ENCODE measurements at places on chromosomes 3 and 15. TPM values are rescaled to one million over a fixed set of nuclear protein-coding genes. Genes with fewer than 3 reads are reported as not detected.
A peak's percentile ranks its signal among the peaks of the same experiment; 100 is the strongest.

- DNase-seq: no peak
Observed at GRCh38 chr3:163919154-163919553, 1159.1 kb downstream of the SI start.

- no peak for DNase-seq
Observed at GRCh38 chr3:142259359-142259758, 34.0 kb upstream of the GK5 start.

PLD1 gene
- total RNA-seq: 49.0 TPM

ICE2 gene
- total RNA-seq: 31.2 TPM

- no peak for DNase-seq
Observed at GRCh38 chr3:14467814-14468620, 65.6 kb downstream of the SLC6A6 start.

NSMCE3 gene
- 7.1 TPM for total RNA-seq

DNA sequence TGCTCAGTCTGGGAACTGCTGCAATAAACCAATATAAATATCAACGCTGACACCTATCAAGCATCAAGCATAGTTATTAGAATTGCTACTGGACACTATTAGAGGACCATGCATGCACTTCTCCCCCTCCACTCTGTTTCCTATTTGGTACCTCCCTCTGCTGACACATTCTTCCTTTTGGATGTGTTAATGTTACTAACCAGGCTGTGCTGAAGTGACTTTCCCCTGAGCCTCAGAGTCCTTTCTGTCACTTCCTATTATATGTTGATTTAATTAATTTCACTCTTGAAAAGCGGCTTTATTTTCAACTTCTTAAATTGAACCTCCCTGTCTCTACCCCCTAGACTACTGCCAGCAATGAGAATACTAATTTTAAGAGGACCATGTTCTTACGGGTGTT is 379.1 kb downstream of the MCTP2 start:
- DNase-seq: no peak

DNA sequence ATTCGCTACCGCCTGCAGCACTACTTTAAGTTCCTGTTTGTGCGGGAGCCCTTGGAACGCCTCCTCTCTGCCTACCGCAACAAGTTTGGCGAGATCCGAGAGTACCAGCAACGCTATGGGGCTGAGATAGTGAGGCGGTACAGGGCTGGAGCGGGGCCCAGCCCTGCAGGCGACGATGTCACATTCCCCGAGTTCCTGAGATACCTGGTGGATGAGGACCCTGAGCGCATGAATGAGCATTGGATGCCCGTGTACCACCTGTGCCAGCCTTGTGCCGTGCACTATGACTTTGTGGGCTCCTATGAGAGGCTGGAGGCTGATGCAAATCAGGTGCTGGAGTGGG is 995 bp downstream of the CHST14 start:
- no peak for DNase-seq

DNA sequence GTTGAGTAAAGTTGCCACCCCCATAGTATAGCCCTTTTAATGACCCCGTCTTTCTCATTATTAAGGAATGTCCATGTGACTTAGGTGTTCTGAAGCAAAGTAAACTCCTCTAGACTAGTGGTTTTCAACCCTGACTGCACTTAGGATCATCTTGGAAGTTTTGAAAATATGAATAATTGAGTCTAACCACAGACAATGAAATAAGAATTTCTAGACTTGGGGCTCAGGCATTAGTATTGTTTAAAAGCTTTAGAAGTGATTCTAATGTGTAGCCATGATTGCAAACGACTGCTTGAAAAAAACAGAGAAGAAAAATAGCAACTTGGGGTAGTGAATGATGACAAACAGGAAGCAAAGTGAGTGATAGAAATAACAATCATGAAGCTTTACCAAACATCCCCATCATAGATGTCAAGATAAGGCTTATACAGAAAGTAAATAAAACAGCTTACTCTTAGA is 35.0 kb downstream of the ALCAM start:
- DNase-seq: no peak

GRCh38 chr3:35565048-35565447 is 74.3 kb upstream of the ARPP21 start:
- no peak for DNase-seq

- no peak for DNase-seq
Observed at GRCh38 chr3:101146946-101147345, 153.7 kb upstream of the ABI3BP start.

DNA sequence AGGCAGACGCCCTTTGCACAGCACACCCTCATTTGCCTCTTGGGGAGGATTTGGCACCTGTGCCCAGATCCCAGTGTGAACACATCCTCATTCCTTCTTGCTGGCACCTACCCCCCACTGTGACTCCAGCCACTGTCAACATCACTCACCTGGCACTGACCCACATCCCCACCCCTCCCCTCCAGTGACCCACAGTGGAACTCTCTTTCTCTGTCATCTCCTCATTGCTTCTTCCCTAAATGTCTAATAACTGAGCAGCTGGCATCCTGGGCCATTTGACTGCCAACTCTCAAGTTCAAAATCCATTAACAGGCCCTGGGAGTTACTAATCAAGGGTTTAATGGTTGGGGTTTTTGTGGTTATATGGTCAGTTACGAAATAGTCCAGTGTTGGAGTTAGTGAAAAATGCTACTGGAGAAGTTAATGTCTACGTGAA is 14.4 kb downstream of the SNAPC5 start:
- no peak for DNase-seq

DNA sequence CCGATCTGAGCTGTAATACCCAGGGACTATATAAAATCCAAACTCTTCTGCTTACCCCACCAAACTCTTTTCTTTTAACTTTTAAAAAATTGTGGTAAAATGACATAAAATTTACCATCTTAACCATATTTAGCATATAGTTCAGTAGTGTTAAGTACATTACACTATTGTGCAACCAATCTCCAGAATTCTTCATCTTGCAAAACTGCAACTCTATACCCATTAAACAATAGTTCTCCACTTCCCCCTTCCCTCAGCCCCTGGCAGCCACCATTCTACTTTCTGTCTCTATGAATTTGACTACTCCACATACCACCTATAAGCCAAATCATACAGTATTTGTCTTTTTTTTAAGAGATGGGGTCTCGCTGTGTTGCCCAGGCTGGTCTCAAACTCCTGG is 38.7 kb downstream of the SENP8 start:
- DNase-seq: no peak

DNA sequence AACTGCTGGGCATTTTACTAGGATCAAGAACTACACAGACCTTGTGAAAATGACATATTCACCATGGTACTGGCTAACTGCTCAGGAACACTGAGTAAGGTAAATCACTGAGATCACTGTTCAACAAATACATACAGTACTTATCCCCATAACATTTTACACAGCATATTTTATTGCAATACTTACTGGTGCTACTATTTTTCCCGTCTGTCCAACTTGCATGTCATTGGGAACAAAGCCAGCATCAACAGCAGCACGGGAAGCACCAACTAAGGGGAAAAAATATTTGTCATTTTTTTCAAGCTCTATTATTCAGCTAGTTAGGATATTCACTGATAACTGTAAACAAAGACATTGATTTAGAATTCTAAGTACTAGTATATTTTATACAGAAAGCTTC is 37.0 kb downstream of the ETFA start:
- DNase-seq: no peak

THBS1 gene
- 85.7 TPM for total RNA-seq

MEF2A gene
- 70.1 TPM for total RNA-seq

DNA sequence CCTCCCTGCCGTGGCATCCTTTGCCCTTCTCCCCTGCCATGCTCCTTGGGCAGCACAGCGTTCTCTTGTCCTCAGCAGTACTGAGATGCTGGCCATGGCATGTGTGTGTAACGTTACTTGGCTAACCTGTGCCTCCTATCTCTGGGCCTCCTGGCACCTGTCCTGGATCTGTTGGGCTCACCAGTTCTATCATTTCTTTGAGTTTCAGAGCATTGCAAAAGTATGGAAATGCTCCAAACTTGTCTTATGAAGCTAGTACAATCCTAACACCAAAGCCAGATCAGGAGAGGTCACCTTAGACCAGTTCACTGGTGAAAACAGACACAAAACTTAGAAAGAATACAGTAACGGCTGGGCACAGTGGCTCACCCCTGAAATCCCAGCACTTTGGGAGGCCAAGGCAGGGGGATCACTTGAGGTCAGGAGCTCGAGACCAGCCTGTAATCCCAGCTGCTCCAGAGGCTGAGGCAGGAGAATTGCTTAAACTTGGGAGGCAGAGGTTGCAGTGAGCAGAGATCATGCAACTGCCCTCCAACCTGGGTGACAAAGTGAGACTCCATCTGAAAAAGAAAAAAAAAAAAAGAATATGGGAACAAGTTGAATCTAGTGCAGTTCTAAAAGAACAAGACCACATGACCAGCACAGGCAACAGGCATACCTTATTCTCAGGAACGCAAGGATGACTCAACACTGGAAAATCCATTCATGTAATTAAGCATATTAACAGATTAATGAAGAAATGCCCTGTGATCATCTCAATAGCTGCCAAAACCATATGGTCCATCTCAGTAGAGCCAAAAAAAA is 62.4 kb upstream of the TRPM1 start:
- no peak for DNase-seq

IRAK2 gene
- 13.6 TPM for total RNA-seq

DNA sequence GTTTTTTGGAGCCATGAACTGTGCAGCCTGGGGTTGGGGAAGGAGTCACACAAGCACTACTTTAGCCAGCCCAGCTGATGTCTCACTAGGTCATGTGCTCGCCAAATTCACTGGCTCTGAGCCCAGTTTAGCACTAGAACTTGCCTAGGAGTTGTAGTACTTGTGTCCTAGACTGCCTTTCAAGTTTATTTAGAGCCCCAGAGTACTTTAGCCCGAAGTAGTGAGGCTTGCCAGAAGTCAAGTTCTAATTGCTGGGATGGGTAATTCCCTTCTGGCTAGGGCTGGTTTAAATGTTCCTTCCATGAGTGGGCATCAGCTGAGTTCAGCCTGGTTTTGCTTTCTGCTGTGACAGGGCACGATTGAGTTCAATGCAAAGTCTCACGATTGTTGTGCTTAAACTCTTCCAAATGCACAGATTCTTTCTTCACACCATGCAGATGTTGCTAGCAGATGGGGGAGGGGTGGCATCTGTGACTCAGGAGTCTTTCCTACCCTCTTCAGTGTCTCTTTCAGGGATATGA is 228.2 kb upstream of the ZPLD1 start:
- peak; percentile 77 for DNase-seq

DNA sequence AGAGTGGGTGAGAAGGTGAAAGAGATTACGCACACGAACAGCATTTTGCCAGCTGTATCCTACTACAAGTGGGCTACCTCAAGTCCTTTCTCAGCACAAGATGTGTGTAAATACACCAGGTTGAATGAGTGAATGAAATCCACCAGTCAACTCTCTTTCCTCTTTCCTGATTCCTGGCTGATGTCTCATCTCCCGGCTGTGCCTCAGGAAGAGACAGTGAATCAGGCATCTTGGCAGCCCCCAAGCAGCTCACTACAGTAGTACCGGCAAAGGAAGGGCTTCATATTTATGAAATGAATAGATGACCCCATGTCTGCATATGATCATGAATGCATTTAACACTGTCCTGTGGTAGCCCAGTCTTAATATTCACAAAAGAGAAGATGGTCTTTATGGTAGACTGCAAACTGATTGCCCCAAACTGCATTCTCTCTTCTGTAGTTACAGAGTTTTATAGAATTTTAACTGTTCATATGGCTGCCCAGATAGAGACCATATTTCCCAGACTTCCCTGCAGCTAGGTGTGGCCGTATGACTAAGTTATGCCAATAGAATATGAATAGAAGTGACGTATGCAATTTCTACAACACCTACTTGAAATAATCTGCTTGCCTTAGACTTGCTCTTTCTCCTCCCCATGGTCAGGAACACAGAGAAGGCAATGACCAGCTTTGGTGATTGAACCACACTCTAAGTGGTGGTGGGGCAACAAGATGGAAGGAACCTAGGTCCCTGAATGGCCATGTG is 22.7 kb downstream of the MGLL start:
- no peak for DNase-seq

DNA sequence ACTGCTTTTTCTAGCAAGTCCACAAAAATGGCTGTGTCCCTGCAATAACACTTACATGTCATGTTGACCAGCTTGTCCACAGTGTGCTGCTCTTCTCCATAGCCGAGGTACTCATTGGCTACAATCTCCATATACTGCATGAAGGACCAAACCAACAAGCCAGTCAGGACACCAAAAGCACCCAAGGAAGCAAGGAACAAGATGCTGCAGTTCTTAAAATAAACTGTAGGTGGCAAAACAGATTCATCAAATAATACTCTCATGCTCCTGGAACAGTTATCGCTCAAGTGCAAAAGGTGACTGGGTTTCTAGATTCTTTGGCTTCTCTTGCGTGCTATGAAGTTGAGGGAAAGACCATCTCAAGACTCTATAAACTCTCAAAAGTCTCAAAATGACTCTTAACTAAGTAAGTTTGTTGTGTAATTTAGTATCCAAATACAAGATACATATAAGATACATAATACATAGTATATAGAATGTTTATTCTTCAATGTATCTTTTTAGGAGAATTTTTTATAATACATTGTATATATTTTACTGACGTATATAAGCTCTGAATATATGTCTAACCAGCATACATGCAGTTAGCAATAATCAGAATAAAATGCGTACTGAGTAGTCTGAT is 57.0 kb downstream of the NEK10 start:
- no peak for DNase-seq

GRCh38 chr15:40960151-40960885 is 7.0 kb downstream of the CHAC1 start:
- DNase-seq: no peak

DNA sequence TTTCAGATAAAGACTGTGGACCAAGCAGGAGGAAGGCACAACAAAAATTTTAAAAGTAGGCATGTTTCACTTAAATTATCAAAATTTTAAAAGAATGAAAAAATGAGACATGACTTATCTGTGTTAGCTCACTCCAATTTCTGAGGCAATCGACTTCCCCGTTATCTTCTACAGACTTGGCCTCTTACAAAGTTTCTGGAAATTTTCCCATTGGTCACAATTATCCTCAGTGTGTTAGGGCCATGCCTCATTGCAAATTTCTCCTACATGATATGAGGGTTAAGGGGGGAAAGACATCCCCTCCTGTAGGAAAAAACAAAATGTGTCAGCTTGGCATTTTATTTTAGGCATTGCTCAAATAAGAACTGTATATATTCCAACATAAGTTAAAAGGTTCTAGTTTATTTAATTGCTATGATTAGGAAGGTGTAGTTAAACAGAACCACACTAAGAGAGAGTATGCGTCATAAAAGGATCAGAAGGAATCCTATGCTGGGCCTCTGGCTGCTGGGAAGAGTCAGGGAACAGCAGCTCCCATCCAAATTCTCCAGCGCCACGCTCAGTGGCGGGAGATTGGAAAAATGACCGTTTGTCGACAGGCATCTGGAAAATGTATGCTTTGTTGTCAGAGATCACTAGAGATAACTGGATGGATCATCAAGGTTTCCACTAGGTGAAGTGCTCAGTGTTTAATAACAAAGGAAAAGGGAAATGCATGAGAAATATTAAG is 463.6 kb upstream of the NR2F2 start:
- no peak for DNase-seq

DNA sequence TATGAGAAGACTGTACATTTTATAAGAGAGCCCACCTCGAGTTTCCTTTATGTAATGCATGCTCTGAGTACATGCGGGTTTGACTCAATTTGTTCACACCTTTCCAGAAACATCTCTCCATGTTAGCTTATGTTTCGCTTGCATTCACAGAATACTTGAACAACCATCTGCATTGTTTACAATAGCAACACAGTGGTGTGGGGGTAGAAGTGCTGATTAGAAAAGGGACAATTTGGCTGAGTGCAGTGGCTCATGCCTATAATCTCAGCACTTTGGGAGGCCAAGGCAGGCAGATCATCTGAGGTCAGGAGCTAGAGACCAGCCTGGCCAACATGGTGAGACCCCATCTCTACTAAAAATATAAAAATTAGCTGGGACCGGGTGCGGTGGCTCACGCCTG is 60.9 kb downstream of the NCEH1 start:
- no peak for DNase-seq

- DNase-seq: no peak
Observed at GRCh38 chr15:45197512-45197911, 9.7 kb upstream of the SHF start.
